NCI-H1105 treated with DMSO at 0.1 percent for 48 hours (cell line): ENCODE measurements at places on chromosomes 12 and 14.
A peak's percentile ranks its signal among the peaks of the same experiment; 100 is the strongest.

DNA sequence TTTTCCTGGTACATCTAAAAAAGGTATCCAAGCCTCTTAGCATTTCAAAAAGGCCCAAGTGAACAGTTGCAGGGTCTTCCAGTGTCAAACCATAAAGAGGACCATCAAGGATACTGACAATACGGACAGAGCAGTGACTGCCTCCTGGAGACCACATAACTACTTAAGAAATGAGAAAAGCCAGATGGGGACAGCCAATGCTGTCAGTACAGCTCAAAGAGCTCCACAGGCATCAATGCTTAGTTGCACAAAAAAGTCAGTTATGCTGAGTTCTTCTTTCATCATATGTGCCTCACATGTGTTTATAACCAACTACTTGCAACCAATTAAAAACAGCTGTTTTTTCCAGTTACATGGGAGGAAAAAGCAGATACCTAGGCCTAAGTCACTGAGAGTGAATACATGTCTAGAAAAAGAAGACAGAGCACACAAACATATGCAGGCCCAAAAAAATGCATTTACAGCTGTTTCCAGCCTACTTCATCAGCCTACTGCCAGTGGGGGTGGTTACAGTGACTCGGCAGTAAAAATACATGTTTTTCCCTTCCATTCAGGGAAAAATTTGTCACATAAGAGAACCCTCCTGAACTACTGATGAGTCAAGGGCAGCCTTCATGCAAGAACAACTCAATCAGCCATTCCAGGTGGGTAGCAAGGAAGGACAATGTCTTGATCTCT lies 84.0 kb downstream of the DCAF5 start:
- no peak for DNase-seq

DNA sequence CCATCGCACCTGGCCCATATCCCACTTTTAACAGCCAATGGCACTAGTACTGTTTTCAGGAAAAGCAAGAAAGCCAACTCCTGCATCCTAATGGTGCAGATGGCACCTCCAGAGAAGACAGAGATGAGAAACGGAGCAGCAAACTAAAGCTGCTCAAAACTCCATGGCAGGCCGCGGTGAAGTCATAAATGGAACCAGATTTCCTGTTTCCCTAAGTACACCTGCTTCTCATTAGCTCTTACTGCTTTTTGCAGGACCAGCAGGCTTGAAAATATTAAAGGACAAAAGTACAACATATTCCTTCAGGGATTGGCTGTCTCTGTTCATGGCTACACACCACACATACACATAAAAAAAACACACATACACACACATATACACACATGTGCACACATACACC lies 36.7 kb upstream of the LGALS3 start:
- DNase-seq: no peak

- peak; percentile 37 for DNase-seq
These were observed 39.9 kb downstream of the MYO1H start for GRCh38 chr12:109387425-109388166.

DNA sequence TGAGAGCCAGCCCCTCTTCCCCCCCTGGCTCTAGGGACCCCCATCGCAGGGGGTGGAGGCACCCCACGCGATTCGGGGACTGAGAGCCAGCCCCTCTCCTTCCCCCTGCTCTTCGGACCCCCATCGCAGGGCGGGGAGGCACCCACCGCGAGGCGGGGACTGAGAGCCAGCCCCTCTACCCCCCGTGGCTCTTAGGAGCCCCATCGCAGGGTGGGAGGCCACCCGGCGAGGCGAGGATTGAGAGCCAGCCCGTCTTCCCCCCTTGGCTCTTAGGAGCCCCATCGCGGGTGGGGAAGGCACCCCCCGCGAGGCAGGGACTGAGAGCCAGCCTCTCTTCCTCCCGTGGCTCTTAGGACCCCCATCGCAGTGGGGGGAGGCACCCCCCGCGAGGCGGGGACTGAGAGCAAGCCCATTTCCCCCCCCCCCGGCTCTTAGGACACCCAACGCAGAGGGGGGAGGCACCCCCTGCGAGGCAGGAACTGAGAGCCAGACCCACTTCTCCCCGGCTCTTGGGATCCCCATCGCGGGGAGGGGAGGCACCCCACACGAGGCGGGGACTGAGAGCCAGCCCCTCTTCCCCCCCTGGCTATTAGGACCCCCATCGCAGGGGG lies 45.6 kb downstream of the DDX11 start:
- DNase-seq: no peak

GRCh38 chr14:93897476-93897845 lies 29.7 kb upstream of the FAM181A start:
- DNase-seq: no peak

DNA sequence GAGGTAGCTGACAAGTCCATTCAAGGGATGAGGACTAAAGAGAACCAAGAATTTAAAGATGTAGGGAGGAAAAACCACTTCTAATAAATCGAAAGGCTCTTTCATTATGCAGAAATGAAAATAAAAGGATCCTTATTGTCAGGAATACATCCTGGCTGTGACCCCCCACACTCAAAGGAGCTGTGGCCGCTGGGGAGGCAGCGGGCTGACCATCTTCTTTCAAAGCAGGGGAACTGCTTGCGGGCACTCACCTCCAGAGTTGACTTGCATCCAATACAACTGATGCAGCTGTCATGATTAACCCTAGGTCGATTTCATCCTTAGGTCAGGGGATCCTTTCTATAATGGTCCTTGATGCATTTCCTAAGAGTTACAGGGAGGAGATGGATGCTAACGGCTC lies 35.3 kb downstream of the TRAFD1 start:
- no peak for DNase-seq

GRCh38 chr12:118706437-118706836 lies 274.9 kb upstream of the SRRM4 start:
- DNase-seq: no peak

GRCh38 chr12:84822525-84822924 lies 90.1 kb downstream of the SLC6A15 start:
- no peak for DNase-seq

GRCh38 chr12:51217133-51217967 lies 512 bp downstream of the POU6F1 start:
- no peak for DNase-seq

- DNase-seq: no peak
These were observed 203.3 kb upstream of the NUDT4 start for GRCh38 chr12:93174473-93174872.

DNA sequence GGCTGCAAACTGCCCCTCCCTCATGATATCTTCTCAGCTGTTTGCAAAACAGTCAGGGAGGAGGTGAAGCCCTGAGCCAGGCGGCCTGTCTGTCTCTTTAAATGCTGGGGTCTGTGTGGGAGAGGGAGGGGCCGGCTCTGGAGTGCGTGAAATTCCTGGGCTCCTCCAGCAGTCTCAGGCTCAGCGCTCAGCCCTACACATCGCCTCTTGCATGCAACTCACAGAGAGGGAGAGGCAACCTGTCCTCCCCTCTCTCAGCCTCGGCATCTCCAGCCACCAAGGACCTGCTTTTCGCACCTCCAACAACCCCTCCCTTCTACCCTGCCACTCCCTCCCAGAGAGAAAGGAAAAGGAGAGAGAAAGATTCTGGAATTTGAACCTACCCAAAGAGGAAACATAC lies at the start of gene NRXN3:
NRXN3 (plus strand) TSS at position 171 of the 400 bp plus-strand sequence. CDS start 72,721 bp downstream, outside the sequence.
- DNase-seq: peak; percentile 73

GRCh38 chr12:49923880-49924556 lies 20.3 kb upstream of the FAIM2 start:
- DNase-seq: no peak

- peak; percentile 38 for DNase-seq
These were observed 411 bp downstream of the BTBD7 start for GRCh38 chr14:93332397-93332852.

DNA sequence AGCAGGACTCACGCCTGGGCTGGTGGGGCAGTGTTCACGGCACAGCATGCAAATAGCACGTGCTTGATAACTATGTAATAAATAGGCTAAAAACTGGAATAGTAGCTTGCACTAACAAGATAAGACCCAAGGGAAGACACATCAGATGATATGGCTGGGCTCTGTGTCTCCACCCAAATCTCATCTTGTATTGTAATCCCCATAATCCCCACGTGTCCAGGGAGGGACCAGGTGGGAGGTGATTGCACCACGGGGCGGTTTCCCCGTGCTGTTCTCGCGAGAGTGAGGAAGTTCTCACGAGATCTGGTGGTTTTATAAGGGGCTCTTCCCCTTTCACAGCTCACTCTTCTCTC lies 46.9 kb downstream of the RIMBP2 start:
- DNase-seq: no peak

GRCh38 chr14:71680736-71681387 lies 251.4 kb upstream of the RGS6 start:
- DNase-seq: no peak

- no peak for DNase-seq
These were observed 6.7 kb downstream of the GPR135 start for GRCh38 chr14:59458486-59458885.

GRCh38 chr12:70661466-70662161 lies 24.4 kb upstream of the PTPRB start:
- no peak for DNase-seq

DNA sequence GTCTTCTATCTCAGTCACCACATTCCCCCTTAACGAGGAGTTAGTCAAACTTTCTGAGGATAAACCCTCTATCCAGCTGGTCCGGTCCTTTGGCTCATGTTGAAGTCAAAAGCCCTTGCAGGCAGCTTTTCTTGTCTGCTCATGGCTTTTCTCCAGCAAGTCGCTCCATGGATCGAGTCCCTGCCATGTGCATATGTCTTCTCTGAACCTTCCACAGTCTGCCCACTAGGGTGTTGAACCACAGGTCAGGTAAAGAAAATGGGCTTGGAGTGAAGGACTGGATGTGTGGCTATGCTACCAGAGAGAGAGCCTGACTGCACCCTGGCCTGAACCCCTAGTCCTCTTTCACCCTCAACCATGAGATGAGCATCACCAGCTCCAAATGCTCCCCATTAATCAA lies 22.8 kb downstream of the C14orf132 start:
- no peak for DNase-seq

- DNase-seq: no peak
These were observed 40.4 kb downstream of the PSEN1 start for GRCh38 chr14:73176685-73177084.

- no peak for DNase-seq
These were observed 173.0 kb downstream of the STXBP6 start for GRCh38 chr14:24876996-24877395.

- DNase-seq: no peak
These were observed 4.7 kb downstream of the TMEM263 start for GRCh38 chr12:106960443-106960842.

DNA sequence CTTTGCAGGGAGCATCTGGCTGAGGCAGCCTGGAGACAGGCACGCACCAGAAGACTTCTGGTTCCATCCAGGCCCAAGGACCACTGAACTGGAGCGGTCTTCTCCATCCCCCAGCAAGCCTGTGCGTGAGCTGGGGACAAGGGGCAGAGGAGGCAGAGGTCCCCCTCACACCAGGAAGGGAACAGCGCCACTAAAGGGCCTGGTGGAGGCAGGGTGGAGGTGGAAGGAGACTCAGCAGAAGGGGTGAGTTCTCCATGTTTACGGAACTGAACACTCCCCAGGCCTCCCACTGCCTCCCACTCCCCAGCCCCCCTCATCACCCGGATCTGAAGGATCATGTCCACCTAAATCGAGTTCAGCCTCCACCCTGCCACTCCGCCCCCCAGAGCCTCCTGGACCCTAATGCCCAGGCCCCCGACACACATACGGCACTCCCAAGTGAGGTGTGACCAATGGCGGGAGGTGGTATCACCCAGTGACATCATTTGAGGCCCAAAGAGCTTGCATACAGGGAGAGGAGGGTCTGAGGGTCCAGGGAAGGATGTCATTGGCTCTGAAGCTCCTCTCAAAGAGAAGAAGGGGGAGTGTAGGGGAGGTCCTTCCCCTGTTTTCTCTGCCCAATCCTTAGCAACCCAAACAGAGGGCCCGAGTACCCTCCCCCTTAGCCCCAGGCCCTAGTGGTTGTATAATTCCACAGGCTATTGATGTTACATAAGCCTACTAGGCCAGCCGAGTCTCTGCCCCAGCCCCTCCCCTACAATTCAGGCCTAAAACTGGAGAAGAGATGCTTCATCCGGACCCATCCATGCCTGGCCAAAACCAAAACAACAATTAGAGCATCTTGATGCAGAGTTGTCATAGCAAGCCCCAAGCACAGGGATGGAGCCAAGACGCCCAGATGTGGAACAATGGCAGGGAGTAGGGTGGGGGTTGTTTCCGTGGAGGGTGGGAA lies 1.0 kb downstream of the FAIM2 start:
- DNase-seq: no peak

- DNase-seq: no peak
These were observed 3.6 kb downstream of the AMN start for GRCh38 chr14:102926104-102926503.

- DNase-seq: no peak
These were observed 831.0 kb downstream of the C12orf50 start for GRCh38 chr12:87198181-87198580.

DNA sequence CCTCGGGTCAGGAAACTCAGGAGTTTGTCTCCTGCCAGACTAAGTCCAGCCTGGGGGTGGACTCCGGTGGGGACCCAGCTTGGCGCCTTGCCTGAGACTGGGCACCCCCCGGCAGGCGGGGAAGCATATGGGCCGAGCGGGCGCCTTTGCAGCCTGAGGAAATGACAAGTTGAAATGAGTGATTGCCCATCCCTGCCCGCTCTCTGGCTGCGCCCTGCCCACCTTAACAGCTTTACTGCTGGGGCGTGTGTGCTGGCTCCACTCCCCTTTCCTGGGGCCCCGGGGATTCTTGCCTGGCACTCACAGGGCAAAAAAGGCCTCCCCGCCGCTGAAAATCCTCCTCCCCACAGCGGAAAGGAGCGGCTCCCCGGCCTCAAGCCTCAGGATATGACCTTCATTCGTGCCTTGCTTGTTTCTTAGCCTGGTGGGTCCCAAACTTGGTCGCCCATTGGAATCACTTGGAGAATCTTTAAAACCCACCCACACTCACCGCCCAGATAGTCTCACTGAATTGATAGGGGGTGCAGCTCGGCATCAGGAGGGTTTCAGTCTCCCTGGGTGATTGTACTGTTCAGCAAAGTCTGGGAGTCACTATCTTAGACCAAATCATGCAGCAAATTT lies 1.5 kb downstream of the RFLNA start:
- DNase-seq: no peak

DNA sequence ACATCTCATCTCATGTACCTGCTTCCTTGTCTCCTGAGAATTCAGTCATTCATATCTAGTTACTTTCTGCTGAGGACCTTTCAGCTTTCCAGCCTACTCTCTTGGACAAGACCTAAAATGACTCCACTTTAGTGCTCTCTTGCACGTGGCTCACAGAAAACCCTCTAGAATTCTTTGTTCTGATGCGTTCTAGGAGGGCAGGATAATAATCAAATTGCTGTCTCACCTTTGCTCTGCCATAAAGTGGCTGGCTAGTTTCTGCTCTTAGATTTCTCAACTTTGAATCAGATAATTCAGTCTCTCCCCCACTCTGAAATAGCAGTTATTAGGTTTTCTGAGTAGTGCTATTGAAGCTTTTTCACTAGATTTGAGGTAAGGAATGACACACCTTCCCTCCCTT lies 429.5 kb upstream of the FBXO33 start:
- DNase-seq: no peak
